ENCODE measurements at places on chromosomes 7 and 10.

GRCh38 chr7:145490356-145490755 lies 626.2 kb upstream of the CNTNAP2 start:
- no peaks in the 10 kb centered on the region for H3K4me1 ChIP-seq
- no peaks in the 10 kb centered on the region for H3K27me3 ChIP-seq
- H3K27ac ChIP-seq: no peak overlapping the region
- no peaks in the 10 kb centered on the region for H3K36me3 ChIP-seq

DNA sequence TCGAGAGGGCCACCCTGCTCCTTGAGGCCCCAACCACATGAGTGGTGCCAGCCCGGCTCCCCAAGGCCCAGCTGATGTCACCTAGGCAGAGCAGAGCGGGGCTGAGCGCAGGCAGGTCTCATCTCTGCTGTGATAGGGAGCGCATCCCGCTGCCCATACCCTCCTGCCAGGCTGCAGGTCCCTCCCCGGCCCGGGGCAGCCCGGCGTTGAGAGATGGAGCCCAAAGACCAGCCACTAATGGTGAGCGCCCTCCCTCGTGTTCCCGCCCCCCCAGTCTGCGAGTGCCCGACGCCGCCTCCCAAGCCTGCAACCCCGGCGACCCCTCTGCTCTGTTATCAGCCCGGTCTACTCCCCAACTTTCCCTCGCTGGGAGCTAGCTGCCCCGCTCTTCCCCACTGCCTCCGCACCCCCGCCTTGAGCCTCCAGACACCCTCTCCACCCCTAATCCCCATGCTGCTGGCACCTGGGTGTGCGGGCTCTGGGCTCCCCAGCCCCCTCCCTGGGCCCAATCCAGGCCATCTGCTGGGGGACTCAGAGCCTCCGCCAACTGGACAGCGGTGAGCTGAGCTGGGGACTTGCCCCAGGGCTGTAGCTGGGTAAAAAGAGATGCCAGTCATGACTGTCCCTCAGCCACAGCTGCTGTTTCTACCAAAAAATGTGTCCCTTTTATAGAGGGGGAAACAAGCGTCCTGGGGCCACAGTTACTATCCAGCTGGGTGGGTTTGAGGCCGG lies 19.7 kb upstream of the CHST12 start:
- no peak overlapping the region for H3K4me3 ChIP-seq
- H3K36me3 ChIP-seq: peaks cover 43% of the 10 kb centered on the region
- no peaks in the 10 kb centered on the region for H3K27me3 ChIP-seq
- no peak for DNase-seq

GRCh38 chr7:25098096-25099046 lies 26.7 kb downstream of the CYCS start:
- H3K4me1 ChIP-seq: peaks cover 2% of the 10 kb centered on the region
- peak; percentile 30 for DNase-seq
- H3K27me3 ChIP-seq: no peaks in the 10 kb centered on the region
- H3K36me3 ChIP-seq: no peaks in the 10 kb centered on the region
- H3K4me3 ChIP-seq: no peak overlapping the region

DNA sequence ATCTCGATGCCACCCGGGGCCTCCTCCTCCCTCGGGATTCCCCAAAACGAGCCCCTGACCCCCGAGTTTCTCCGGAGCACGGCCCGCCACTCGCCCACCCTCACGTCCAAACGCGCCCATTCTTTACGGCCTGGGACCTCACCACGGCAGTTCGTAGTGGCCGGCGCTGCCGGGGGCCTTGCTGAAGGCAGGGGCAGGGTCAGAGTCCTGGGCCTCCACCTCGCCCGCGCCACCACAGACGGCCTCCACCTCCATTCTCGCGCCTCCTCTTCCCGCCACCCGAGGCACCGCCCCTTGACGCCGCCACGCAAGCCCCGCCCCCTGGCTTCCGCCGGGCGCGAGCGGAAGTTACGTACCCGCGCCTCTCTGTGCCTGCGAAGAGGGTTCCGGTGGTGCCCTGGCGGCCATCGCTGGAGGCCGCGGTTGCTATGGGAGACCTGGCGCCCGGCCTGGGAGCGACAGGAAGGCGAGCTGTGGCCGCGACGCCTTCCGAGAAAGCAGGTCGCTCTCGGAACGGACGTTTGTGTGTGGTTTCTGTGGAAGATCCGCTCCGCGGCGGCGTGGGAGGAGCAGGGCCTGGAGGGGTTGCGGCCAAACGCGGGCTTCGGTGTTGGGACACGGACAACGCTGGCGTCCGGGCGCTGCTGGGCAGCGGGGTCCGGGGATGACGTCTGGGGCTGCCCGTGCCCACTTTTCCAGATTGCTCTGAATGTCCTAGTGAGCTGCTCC lies at the start of gene RFC2:
RFC2 (minus strand) TSS at position 271 of the 729 bp plus-strand sequence; CDS start at position 255, 16 bp downstream.
- peaks cover 6% of the 10 kb centered on the region for H3K4me1 ChIP-seq
- peak; percentile 96 for DNase-seq
- peak within 1 kb of the TSS; percentile 93 for H3K27ac ChIP-seq
- H3K27me3 ChIP-seq: no peaks in the 10 kb centered on the region
- peak within 1 kb of the TSS; percentile 90 for H3K4me3 ChIP-seq

DNA sequence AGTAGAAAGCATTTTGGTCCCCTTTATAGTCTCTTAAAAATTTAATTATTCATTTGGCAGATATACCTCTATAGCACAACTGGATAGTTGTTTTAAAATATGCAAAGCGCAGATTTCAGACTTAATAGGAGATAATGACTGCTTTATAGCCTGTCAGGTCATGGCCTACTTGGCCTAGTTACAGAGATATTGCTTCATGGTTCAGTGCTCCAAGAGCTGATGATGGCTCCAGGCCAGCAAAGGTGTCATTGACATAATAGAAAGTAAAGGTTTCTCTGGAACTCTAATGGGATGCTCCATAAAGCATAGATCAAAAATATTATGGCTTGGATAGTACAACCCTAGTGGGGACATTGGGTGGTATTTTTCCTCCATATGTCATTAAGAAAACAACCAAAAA lies 285.7 kb downstream of the NXPH1 start:
- H3K4me3 ChIP-seq: no peak overlapping the region
- H3K4me1 ChIP-seq: no peaks in the 10 kb centered on the region
- H3K27me3 ChIP-seq: no peaks in the 10 kb centered on the region
- H3K27ac ChIP-seq: no peak overlapping the region
- H3K36me3 ChIP-seq: no peaks in the 10 kb centered on the region

GRCh38 chr7:26398756-26399509 lies 107.3 kb downstream of the SNX10 start:
- DNase-seq: peak; percentile 78
- H3K4me3 ChIP-seq: peak overlapping the region; percentile 63
- H3K4me1 ChIP-seq: peaks cover 15% of the 10 kb centered on the region

GRCh38 chr10:97329766-97330165 lies 4.8 kb downstream of the FRAT2 start:
- H3K27ac ChIP-seq: no peak overlapping the region
- H3K4me1 ChIP-seq: peaks cover 33% of the 10 kb centered on the region
- DNase-seq: no peak

GRCh38 chr10:29204070-29204800 lies 84.6 kb upstream of the LYZL1 start:
- peak; percentile 8 for DNase-seq
- no peaks in the 10 kb centered on the region for H3K4me1 ChIP-seq
- no peak overlapping the region for H3K27ac ChIP-seq
- peaks cover 4% of the 10 kb centered on the region for H3K27me3 ChIP-seq
- no peak overlapping the region for H3K4me3 ChIP-seq

DNA sequence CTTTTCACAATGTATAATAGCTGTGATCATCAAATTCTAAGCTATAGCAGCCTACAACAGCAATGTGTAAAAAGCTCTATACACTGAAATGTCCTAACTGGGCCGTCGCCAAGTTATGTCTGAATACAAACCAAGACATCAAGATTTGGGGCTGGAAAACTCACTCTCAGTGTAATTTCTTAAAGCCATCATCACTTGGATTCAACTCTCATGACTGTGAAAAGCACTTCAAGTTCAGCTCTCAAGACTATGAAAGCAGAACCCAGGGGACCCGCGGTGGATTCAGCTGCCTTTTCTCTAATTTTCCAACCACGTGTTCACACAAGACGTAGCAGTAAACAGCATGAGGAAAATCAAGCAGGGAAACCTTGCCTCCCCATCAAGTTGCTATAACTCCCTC lies 15.8 kb upstream of the ZNRF2 start:
- H3K4me3 ChIP-seq: no peak overlapping the region
- H3K4me1 ChIP-seq: no peaks in the 10 kb centered on the region
- DNase-seq: no peak
- H3K27me3 ChIP-seq: no peaks in the 10 kb centered on the region

GRCh38 chr7:70554646-70555045 lies 577.3 kb upstream of the GALNT17 start:
- H3K27ac ChIP-seq: no peak overlapping the region
- no peak for DNase-seq
- H3K27me3 ChIP-seq: no peaks in the 10 kb centered on the region
- no peaks in the 10 kb centered on the region for H3K36me3 ChIP-seq

GRCh38 chr7:92754919-92755581 lies 81.3 kb downstream of the CDK6 start:
- peaks cover 3% of the 10 kb centered on the region for H3K36me3 ChIP-seq
- H3K27me3 ChIP-seq: no peaks in the 10 kb centered on the region
- H3K4me1 ChIP-seq: peaks cover 8% of the 10 kb centered on the region
- no peak for DNase-seq
- no peak overlapping the region for H3K27ac ChIP-seq

DNA sequence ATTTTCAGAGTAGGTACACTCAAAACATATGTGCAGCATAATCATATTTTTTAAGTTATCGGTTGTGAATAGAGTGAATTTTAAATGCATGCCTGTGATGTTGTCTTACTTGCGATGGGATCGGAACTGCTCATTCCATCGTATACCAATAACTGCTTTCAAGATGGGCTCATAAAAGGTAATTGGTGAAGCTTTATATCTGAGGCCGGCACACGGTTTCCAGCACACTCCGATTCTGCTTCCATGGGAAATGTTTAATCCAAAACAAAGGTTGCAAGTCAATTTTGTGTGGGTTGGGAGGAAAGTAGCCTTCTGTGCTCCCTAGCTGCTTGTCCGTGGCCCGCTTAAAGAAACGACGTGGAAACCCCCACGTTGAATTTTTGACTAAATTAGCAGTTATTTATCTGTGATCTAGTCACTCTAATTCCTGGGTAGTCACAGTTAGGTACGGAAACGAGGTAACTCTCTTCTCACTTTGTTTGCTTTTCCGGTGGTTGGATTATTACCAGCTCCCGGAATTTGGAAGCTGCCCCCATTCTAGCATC lies 10.1 kb upstream of the CELF2 start:
- H3K4me1 ChIP-seq: no peaks in the 10 kb centered on the region
- no peak overlapping the region for H3K27ac ChIP-seq
- no peak overlapping the region for H3K4me3 ChIP-seq
- peaks cover 17% of the 10 kb centered on the region for H3K27me3 ChIP-seq
- H3K36me3 ChIP-seq: no peaks in the 10 kb centered on the region

DNA sequence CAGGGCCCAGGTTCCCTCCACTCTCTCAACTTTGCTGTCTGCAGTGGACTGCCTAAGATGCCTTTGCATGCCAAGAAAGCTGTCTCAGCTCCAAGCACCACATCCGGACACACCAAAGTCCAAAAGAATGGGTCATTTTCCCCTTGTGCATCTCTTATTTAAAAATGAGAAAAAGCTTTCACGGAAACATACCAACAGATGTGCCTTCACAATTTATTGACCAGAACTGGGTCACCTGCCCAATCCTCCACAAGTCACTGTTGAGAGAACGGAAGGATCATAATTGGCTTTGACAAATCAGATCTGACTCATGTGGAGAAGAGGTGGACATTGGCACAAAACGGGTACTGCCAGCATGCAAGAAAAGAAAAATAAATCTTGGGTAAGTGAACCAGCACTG lies 258.3 kb downstream of the SNX13 start:
- no peaks in the 10 kb centered on the region for H3K4me1 ChIP-seq
- no peak overlapping the region for H3K27ac ChIP-seq
- H3K27me3 ChIP-seq: no peaks in the 10 kb centered on the region
- no peak overlapping the region for H3K4me3 ChIP-seq
- DNase-seq: no peak

DNA sequence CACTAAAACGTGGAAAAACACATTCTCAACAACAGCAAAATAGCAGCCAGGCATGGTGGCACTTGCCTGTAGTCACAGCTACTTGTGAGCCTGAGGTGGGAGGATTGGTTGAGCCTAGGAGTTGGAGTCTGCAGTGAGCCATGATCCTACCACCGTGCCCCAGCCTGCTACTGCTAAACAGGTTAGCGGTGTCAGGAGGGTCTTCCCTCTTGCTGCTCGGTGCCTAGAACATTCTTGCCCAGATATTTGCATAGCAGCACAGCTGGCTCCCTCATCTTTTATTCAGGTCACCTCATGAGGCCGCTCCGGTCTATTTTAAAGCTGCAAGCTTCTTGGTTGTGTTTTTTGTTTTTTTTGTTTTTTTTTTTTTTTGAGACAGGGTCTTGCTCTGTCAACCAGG lies 2.9 kb upstream of the RABGEF1 start:
- H3K4me3 ChIP-seq: no peak overlapping the region
- DNase-seq: no peak
- no peak overlapping the region for H3K27ac ChIP-seq
- H3K27me3 ChIP-seq: no peaks in the 10 kb centered on the region
- peaks cover 6% of the 10 kb centered on the region for H3K36me3 ChIP-seq
- peaks cover 4% of the 10 kb centered on the region for H3K4me1 ChIP-seq

DNA sequence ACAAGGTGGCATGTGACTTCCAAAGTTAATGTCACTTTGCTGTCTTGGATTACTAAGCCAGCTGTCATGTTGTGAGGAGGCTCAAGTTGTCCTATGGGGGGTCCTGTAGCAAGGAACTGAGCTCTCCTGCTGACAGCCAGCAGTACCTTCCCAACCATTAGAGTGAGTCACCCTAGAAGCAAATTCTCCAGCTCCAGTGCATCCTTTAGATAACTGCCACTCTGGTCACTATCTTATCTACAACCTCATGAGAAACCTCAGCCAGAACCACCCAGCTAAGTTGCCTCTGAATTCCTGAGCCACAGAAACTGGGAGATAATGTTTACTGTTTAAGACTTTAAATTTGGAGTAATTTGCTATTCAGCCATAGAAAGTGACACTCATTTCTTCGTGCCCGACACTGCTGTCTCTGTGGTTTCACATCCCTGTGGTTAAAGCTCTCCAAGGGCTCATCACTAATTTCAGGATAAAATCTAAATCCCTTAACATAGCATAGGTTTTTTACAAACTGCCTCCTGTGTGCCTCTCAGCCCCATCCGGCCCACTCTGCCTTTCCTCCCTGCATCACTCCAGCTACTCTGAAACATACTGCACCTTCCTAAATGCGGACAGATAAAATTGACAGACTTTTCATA lies 83.5 kb downstream of the PRR15 start:
- DNase-seq: no peak
- no peak overlapping the region for H3K27ac ChIP-seq
- no peaks in the 10 kb centered on the region for H3K27me3 ChIP-seq
- no peaks in the 10 kb centered on the region for H3K4me1 ChIP-seq
- H3K36me3 ChIP-seq: peaks cover 7% of the 10 kb centered on the region

All from large intestine (tissue), 12 donors.